ENCODE measurements at places on chromosomes 3 and 15. TPM values are rescaled to one million over a fixed set of nuclear protein-coding genes. Genes with fewer than 3 reads are reported as not detected.

The NISCH gene
- 27.7 TPM for total RNA-seq

- no peak for DNase-seq
These were observed 133.6 kb downstream of the NSMCE3 start for GRCh38 chr15:29135702-29136646.

- DNase-seq = no peak
These were observed 26.3 kb upstream of the THRB start for GRCh38 chr3:24520976-24521419.

DNA sequence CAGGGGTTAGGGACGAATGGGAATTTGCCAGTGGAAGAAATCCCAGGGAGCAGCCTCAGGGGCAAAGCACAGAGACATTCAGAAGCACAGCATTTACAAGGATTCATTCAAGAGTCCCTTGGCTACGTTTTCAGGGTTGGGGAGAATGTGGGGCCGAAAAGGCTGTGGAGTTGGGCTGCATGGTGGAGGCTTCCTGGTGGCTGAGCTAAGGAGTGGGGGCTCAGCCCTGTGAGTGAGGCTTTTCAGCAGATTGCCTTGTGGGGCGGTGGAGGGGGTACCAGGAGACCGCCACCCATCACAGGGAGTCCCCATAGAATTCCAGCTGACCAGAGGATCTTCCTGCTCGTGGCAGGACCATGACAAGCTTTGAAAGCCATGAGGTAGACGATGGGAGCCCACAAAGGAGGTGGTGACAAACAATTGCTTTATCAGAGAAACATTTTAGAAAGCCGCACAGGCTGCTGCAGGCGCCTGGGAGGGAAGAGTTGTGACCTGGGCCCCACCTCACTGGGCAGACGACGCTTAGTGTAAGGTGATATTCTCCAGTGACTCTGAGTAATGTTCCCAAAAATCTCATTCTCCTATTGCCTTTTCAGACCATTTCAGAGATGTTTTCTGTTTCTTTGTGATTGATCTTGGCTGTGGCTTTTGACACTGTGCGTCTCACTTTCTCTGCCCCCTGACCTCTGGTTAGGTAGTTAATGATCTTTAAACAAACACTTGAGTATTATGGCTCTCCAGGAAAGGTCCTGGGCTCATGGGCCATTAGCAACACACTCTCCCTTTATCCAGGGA lies 128.0 kb downstream of the DNAJB8 start:
- DNase-seq = no peak

GRCh38 chr3:5376761-5377160 lies 189.3 kb downstream of the EDEM1 start:
- no peak for DNase-seq

Data from dermis microvascular lymphatic vessel endothelial cell (primary cell).